Memory B cell (primary cell): ENCODE measurements at places on chromosomes 16 and 17.
A peak's percentile ranks its signal among the peaks of the same experiment; 100 is the strongest.

DNA sequence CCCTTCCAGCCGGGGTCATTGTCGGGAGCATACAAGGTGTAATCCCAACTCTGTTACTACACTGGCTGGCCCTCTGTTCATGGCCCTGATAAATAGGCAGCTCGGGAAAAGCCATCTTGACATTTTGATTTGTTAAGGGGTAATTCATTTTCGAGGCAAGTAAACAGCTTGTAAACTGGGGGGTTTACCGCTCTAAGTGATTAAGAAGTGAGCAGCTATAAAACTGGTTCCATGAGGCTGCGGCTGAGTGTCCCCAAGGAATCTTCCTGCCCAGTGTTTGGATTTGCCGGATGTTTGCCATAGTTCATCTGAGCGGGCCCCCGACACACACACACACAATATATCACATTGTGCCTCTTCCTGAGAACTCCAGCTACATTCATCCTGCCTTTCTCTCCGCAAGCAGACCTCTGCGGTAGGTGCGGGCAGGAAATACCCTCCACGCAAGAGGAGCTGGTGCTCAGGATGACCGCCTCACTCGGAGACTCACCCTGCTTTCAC lies 92.2 kb downstream of the SOCS1 start:
- DNase-seq = no peak

DNA sequence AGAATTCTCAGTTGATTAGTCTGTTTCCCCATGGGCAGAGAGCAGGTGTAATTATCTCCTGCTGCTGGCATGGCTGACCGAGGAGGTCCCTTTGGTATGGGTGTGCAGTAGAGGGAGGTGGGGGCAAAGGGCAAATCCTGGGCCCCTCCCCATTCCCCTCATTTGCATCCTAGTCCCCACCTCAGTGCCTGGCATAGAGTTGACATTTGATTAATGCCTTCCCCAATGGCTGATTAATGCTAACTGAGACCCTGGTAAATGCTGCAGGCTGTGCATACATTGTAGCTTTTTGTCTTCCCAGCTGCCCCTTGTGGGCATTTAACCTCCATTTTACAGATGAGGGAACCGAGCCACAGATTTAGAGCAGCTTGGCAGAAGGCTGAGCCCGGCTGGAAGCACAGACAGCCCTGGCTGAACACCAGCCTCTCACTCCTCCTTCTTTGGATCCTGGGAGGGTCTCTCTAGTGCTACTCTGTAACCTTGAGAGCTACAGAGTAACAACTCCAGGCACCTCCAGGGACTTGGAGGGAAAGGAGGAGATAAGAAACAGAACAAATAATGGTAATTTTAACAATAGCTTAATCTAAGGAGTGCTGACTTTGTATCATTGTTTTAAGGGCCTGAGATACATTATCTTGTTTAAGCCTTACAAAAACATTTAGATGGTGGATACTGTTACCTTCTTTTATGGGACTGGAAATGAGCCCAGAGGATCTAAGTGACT lies 5.1 kb downstream of the PLCG2 start:
- no peak for DNase-seq

DNA sequence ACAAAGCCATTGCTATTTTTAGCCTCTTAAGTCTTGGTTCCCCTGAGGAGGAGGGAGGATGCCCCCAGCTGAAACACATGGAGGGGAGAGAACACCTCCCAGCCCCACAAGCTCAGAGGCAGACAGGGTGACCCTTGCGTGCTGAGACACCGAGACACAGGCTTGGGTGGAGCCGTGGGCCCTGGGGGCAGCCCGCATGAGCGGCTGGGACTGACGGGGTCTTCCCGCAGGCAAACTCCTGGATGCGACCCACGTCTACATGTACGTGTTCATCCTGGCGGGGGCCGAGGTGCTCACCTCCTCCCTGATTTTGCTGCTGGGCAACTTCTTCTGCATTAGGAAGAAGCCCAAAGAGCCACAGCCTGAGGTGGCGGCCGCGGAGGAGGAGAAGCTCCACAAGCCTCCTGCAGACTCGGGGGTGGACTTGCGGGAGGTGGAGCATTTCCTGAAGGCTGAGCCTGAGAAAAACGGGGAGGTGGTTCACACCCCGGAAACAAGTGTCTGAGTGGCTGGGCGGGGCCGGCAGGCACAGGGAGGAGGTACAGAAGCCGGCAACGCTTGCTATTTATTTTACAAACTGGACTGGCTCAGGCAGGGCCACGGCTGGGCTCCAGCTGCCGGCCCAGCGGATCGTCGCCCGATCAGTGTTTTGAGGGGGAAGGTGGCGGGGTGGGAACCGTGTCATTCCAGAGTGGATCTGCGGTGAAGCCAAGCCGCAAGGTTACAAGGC lies 9.8 kb downstream of the SLC16A3 start:
- DNase-seq = no peak

GRCh38 chr17:13200671-13201070 lies 182.8 kb upstream of the ELAC2 start:
- DNase-seq = no peak

GRCh38 chr16:57530104-57530521 lies 6.3 kb downstream of the CCDC102A start:
- DNase-seq = no peak

DNA sequence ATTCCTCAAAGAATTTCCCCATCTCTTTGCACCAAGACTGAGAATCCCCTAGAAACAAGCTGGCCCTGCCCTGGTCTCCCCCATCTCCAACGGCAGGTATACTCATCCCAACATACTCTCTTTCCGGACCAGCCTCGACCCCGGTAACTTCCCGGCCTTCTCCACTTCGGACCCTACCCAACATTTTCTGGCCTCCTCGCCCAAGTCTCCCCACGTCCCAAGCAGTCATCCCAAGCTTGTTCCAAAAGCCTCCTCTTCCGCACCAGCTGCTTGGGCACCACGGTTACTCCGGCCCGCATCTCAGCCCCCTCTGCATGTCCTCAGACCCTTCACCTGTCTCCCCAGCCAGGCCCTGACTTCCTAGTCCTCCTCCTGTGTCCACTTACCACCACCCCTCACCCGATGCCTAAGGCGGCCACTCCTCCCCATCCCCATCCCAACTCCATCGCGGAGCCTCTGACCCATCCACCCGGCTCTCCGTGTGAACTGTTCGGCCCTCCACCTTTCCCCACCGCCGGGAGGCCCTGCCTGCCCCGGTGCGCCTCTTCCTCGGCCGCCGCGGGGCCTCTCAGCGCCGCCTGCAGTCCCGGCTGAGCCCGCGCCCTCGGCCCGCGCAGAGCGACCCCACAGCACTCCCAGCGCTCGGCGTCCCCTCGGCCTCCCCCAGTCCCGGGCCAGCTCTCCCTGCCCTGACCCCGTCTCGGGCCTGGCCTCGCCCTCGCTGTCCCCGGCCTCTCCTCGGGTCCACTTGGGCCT lies 994 bp downstream of the PITPNA start:
- peak; percentile 30 for DNase-seq

DNA sequence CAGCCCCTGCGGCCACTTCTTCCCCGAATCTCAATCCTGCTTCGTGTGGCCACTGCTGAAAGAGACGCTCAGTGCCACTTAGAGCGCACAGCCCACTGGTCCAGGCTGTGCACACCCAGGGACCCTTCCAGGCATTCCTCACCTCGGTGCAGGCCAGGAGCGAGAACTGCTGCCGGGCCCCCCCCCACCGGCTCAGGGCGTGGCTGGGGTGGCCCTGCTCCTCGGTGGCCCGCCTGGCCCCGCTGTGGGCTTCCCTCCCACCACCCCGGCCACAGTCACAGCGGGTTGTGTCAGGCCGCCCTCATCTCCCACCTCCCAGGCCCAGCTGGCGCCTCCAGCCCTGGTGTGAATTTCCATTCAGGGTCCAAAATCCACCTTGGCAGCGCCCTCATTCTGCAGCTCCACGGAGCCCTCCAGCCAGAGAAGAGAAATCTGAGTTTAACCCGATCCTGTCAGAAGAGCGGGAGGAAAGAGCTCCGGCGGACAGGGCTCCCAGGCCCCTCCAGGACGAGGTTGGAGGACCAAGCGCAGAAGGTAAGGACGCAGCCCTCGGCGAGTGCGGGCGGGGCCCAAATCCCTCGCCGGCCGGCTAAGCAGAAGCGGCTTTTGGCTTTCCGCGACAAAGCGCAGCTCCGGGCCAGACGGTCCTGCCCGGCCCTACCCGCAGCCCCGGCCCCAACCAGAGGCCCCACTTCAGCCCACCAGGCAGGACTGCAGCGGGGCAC lies 12.0 kb downstream of the TBC1D16 start:
- DNase-seq = no peak

DNA sequence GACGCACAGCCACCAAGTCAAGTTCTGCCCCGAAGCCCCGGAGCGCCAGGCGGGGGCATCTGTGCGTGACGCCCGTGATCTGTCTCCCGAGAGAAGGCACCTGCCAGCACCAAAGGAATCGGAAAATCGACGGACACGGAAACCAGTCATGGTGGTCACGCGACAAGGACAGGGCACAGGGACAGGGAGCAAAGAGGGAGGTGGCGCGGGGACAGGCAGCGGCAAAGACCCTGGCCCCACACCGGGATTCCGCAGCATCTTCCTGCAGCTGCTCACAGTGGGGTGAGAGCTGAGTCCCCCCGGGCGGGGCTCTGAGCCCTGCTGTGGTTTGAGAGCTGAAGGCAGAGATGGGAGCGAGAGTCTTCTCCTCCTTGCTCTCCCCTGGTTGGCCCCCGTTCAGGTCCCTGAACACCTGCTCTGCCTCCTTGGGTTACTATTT lies 56.4 kb downstream of the ABR start:
- no peak for DNase-seq

DNA sequence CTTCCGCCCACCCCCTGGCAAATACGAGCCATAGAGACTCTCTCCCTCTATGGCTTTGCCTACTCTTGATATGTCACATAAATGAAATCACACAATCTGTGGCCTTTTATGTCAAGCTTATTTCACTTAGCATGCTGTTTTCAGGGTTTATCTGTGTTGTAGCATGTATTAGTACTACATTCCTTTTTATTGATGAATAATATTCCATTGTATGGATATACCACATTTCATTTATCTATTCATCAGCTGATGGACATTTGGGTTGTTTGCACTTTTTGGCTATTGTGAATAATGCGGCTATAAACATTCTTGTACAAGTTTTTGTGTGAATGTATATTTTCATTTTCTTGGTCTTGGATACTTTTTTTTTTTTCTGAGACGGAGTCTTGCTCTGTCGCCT lies 37.0 kb upstream of the DHX8 start:
- no peak for DNase-seq

GRCh38 chr16:74111456-74111982 lies 185.1 kb upstream of the PSMD7 start:
- DNase-seq = no peak
